Esophagus squamous epithelium (tissue), 5 donors: ENCODE measurements at places on chromosomes 16 and 17. TPM values are rescaled to one million over a fixed set of nuclear protein-coding genes. Genes with fewer than 3 reads are reported as not detected.

SPNS2 gene
- 52.8 TPM for total RNA-seq

ORC6 gene
- total RNA-seq, result 10.8 TPM

INCA1 gene
- total RNA-seq, result not detected

SUZ12 gene
- total RNA-seq, result 18.1 TPM

TSNAXIP1 gene
- total RNA-seq, result 0.97 TPM

ABCC6 gene
- 0.29 TPM for total RNA-seq

MMP25 gene
- 1.4 TPM for total RNA-seq

ST6GALNAC2 gene
- 39.9 TPM for total RNA-seq

TP53TG3C gene
- total RNA-seq, result not detected

KRTAP2-2 gene
- not detected for total RNA-seq
